Activated naive CD8-positive, alpha-beta T cell treated with anti-CD3 and anti-CD28 coated beads, Interleukin-2, amount 10 ng/mL, durations not matched to agents 7 days and 5 days (primary cell): ENCODE measurements at places on chromosomes 16 and 17.

GRCh38 chr17:9902120-9902519 lies 3.0 kb downstream of the RCVRN start:
- no peaks in the 10 kb centered on the region for H3K4me1 ChIP-seq
- H3K4me3 ChIP-seq: no peak overlapping the region
- H3K36me3 ChIP-seq: no peaks in the 10 kb centered on the region
- DNase-seq: no peak
- peaks cover 7% of the 10 kb centered on the region for H3K27me3 ChIP-seq

GRCh38 chr16:29743475-29743826 lies 2.3 kb downstream of the C16orf54 start:
- H3K4me3 ChIP-seq: peak overlapping the region; percentile 98
- H3K27me3 ChIP-seq: no peaks in the 10 kb centered on the region
- H3K4me1 ChIP-seq: peaks cover 53% of the 10 kb centered on the region
- peak overlapping the region; percentile 77 for H3K27ac ChIP-seq
- peaks cover 46% of the 10 kb centered on the region for H3K36me3 ChIP-seq

GRCh38 chr17:31803494-31804213 lies 55.4 kb downstream of the COPRS start:
- H3K4me3 ChIP-seq: no peak overlapping the region
- H3K4me1 ChIP-seq: no peaks in the 10 kb centered on the region
- H3K27ac ChIP-seq: no peak overlapping the region

DNA sequence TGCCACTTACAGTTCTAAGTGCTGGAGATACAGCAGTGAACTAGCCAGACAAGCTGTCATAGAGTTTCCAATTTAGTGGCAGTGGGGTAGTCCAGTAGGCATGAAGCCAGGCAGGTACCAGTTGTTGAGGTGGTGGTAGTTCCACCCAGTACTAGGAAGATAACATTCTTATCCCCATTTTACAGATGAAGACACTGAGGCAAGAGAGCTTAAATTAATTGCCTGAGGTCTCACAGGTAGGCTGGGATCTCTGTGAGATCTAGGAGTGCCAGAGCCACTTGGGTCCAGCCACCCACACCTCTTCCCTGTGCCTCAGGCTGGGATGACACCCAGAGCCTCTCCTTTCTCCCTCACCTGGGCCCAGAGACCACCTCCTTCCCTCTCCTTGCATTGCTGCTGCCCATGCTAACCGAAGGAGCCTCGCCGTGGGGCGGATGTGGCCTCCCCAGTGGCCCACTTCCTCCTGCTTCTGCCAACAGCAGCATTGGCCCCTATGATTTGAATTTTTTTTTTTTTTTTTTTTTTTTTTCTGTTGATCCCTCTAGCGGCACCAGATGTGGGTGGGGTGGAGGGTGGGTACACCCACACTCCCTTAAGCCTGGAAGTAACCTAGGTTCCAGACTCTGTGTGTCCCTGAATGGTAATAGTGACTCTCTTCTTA lies 114.0 kb downstream of the PRKCB start:
- peaks cover 68% of the 10 kb centered on the region for H3K4me1 ChIP-seq
- peak overlapping the region; percentile 58 for H3K4me3 ChIP-seq
- peak overlapping the region; percentile 93 for H3K27ac ChIP-seq
- H3K36me3 ChIP-seq: peaks cover 7% of the 10 kb centered on the region
- no peaks in the 10 kb centered on the region for H3K27me3 ChIP-seq

GRCh38 chr17:8606401-8606800 lies 24.1 kb downstream of the MYH10 start:
- H3K4me1 ChIP-seq: no peaks in the 10 kb centered on the region
- peaks cover 4% of the 10 kb centered on the region for H3K27me3 ChIP-seq
- peaks cover 2% of the 10 kb centered on the region for H3K36me3 ChIP-seq
- no peak overlapping the region for H3K27ac ChIP-seq
- DNase-seq: no peak

- H3K4me3 ChIP-seq: peak overlapping the region; percentile 57
- peaks cover 67% of the 10 kb centered on the region for H3K4me1 ChIP-seq
- DNase-seq: no peak
- H3K27ac ChIP-seq: peak overlapping the region; percentile 99
- H3K36me3 ChIP-seq: peaks cover 42% of the 10 kb centered on the region
- no peaks in the 10 kb centered on the region for H3K27me3 ChIP-seq
Measured at GRCh38 chr16:56984639-56985038, 4.7 kb upstream of the NLRC5 start.

DNA sequence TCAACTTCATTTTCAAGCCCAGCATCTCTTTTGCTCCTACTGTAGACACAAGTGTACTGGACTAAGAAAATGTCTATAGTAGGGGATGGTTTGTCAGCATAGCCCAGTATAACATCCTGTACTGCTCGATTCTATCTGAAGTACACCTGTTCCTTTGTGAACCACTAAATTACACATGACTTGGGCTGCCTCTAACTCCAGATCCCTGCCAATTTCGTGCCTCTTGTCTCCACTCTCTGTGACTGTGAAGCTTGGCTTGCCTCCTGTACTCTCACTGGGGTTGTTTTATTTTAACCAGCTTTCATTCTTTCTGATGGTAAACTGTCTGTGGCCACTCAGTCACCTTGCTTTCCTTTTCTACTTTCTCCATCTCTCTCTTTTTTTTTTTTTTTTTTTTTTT lies 24.5 kb downstream of the GFOD2 start:
- no peaks in the 10 kb centered on the region for H3K27me3 ChIP-seq
- H3K36me3 ChIP-seq: peaks cover 11% of the 10 kb centered on the region
- H3K4me1 ChIP-seq: peaks cover 4% of the 10 kb centered on the region
- no peak for DNase-seq
